ENCODE measurements at places on chromosomes 7 and 10.

GRCh38 chr10:81600185-81600584, 274.8 kb upstream of the NRG3 start:
- DNase-seq: no peak

DNA sequence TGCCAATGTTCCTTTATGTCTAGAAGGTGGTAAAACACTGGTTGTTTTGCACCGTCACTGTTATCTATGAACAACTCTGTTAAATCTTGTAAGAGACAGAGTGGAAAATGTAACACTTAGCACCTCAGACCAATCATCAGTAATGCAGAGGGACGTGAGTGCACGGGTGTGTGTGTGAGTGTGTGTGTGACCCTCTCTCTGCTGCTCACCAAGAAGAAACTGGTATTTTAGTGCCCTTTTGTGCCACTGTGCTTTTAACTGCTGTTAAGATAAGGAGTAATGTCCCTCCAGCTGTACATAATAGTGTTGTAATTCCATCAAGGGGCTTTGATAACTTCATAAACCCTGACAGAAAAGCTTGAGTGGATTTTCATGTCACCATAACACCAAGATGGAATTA, 130.1 kb downstream of the CREB5 start:
- no peak for DNase-seq

- DNase-seq: no peak
These were observed 612.4 kb downstream of the TNS3 start for GRCh38 chr7:46969303-46970130.

DNA sequence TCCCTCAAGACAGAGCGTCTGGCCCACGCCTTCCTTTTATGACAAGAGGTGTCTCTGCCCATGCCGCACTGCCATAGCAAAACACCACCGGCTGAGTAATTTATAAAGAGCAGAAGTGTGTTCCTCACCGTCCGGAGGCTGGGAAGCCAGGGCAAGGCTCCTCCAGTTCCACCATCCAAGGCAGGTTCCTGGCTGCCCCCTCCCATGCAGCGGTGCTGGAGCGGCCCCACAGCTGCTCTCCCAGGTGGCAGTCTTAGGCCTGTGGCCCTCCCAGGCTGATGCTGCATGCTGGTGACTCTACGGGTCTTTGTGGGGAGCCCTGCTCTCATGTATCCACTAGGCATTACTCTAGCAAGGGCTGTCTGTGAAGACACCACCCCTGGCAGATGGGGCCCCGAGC, 113.1 kb downstream of the TCERG1L start:
- no peak for DNase-seq

- DNase-seq: no peak
These were observed 68.9 kb downstream of the DYNC1I1 start for GRCh38 chr7:95840953-95841950.

DNA sequence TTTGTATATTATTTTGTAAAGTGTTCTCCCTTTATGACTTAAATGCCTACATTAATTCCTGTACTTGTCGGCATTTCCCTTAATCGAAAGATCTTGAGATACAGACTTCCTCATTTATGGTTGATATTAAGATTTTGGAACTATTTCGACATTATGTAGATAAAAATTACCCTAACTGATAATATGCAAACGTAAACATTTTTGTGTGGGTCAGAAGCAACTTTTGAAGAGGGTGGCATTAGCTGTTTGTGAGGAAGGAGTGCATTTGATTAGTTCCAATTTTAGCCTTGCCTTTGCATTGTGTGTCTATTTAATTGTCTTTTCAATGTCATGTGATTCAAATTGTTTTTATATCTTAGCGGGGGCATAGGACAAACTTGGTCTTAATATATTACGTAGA, 114.7 kb downstream of the BICC1 start:
- DNase-seq: no peak

- DNase-seq: no peak
These were observed 16.1 kb downstream of the NUDT13 start for GRCh38 chr10:73126343-73126742.

DNA sequence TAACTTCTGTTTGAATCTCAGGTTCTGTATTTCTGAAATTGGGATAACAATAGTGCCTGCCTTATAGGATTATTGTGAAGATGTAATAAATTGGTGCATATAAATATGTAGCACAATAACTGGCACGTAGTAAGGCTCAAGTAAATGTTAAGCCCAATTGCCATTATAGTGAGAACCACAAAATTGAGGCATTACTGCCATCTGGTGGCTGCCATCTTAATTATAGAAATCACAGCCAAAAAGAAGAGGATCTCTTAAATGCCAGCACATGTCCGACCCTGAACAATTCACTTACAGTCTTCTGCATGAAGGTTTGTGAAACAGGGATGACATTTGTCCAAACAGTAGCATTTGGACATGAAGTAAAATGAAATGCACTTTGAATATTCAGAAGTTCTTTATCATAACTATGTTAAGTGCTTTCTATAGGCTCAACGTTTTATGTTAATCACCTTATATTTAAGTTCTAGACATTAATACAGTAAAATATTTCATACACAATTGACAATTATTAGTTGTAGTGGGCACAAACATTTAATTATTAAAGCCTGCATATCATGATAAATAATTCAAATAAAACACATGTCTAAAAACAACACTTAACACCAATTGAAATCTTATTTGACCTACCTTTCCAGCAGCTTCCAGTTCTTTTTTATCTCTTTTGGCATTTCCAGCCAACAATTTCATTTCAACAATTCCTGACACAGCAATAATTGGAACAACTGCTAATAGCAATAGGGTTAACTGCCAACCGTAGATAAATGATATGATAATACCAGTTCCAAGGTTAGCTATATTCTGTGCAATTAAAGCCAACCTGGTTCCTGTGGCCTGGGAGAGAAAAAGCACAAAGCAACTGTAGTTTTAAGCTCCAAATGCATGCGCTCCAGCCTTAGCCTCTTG, 58.5 kb downstream of the ABCB4 start:
- peak; percentile 72 for DNase-seq

DNA sequence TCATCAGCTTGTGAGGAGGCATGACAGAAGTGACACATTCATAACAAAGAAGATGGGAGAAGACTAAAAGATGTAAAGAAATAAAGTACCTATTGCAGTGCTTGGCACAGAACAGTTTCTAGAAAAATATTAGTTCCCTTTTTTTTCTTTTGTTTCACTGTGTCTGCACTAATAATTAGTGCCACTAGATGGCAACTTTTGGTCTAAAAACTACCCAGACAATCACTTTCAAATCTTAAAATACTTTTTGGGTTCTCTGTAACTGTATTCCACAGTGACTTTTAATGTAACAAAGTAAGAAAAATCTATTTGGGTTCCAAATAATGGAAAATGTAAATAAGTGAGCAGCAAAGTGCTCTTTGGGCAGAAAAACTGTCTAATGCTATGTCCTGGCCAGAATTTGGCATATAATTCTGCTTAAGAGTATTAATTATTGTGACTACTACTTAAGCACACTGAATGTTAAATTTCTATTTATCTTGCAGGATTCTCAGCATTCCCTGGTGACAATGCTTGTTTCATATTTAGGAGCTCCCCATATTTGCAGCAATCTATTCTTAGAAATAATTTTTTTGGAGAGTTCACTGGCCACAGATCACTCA, 134.8 kb upstream of the KIF5B start:
- no peak for DNase-seq

- no peak for DNase-seq
These were observed 641.6 kb downstream of the SH2D4B start for GRCh38 chr10:81179324-81179723.

- no peak for DNase-seq
These were observed 27.9 kb upstream of the MGAM2 start for GRCh38 chr7:142083605-142084004.

DNA sequence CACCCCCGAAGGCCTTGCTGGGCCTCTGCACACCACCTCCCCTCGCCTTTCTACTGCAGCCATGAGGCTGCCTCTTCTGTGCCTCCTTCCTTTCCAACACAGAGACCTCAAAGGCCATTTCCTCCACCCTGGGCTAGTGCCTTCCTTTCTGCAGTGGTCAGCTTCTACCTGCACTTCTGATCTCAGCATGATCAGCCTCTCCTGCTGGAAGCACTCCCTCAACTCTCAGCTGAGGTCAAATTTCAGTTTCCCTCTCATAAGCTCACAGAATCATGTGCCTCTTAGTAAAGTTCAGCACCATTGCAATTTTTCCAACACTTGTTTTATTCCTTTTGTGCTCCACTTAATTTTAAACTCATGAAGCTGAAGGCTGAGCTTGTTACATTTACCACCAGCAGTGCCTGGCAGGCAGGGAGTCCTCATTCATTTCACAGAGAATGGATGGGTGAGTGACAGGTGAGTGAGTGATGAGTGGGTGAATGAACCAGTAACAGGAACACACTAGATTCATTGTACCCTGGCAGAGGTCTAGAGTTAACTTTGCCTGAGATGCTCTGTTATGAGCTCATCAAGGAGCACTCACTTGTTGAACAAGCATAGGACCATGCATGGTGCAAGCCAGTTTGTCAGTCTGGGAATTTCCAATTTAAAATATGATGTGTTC, 124.0 kb upstream of the PRSS58 start:
- no peak for DNase-seq

DNA sequence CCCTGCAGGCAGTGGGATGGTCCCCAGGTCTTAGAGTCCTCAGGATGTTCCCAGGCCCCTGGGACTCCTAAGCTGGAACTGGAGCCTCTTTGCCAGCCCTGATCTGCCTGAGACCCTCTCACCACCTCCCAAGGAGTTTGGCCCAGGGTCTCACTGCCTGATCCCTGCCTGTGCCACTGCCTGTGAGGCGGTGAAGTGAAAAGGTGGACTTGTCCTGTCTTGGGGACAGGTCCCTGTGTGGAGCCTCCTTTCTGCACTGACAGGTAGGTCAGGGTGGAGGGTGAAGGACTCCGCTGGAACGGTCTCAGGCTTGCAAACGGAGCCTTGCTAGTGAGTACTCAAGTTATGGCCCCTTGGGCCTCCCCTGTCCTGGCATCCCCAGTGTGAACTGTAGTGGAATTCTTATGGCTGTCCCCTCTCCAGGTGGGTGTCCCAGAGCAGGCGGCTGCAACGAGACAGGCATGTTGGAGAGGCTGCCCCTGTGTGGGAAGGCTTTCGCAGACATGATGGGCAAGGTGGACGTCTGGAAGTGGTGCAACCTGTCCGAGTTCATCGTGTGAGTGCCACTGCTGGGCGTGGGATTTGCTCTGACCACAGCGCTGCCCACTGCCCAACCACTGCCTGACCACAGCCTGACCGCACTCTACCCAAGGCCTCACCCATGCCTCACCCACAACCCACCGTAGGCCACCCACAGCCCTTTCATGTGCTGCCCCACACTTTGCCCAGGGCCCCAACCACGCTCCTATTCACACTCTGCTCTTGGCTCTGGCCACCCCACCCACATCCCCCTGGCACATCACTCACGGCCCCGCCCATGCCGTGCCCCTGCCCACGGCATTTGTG, 19.5 kb downstream of the RAMP3 start:
- DNase-seq: no peak

DNA sequence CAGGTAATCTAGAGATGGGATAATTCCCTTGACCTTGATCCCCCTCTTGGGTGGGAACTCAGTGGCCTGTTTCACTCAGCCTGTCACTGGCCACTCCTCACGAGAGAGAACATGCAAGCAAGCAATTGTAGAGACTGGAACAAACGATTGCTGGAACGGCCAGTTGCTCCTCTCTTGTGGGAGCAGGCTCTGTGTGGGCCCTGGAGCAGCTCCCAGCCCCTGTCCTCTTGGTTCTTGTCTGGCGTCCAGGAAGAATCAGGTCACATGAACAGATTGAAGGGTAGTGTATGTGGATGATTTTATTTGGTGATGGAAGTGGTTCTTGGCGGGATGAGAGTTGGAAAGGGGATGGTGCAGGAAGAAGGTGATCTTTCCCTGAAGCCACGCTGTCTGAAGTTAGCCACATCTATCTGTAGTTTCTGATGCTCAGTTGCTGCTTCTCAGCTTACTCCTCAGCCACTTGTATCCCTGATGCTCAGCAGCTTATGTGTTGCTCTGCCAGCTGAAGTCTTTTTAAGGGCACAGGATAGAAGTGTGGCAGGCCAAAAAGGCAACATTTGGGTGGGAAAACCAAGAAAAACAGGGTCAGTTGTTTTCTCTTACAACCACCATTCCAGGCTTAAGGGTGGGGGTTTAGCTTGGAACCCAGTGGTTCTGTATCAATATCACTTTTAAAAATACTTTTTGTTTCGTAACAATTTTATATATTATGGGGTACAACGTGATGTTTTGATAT, 15.9 kb downstream of the RNF133 start:
- no peak for DNase-seq

GRCh38 chr7:40509287-40509996, 374.6 kb downstream of the SUGCT start:
- no peak for DNase-seq

DNA sequence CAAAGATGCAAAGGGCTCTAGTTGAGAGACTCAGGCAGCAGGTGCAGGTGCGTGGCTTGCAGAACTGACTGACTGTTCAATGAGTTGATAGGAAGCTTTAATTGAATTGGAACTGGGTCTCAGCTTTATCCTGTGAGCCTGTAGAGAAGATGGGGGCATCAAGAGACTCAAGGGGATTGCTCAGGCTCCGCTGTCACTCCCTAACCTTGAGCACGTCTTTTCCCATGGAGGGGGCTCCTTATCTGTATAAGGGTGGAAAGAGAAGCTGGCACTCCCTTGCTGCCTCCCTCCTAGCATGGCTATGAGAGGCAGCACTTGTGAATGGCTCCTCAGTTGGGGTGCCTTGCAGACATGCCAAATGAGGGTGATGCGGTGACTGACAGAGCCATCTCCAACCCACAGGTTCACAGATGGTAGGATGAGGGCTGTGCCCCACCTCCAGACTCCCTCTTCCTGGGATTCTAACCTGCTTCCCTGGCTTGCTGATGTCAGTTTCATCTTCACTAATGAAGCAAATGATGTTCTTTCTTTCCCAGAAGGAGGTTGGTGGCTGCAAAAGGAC, 12.4 kb upstream of the PLEKHA1 start:
- no peak for DNase-seq

GRCh38 chr7:88395715-88396114, 89.0 kb upstream of the STEAP4 start:
- DNase-seq: no peak

DNA sequence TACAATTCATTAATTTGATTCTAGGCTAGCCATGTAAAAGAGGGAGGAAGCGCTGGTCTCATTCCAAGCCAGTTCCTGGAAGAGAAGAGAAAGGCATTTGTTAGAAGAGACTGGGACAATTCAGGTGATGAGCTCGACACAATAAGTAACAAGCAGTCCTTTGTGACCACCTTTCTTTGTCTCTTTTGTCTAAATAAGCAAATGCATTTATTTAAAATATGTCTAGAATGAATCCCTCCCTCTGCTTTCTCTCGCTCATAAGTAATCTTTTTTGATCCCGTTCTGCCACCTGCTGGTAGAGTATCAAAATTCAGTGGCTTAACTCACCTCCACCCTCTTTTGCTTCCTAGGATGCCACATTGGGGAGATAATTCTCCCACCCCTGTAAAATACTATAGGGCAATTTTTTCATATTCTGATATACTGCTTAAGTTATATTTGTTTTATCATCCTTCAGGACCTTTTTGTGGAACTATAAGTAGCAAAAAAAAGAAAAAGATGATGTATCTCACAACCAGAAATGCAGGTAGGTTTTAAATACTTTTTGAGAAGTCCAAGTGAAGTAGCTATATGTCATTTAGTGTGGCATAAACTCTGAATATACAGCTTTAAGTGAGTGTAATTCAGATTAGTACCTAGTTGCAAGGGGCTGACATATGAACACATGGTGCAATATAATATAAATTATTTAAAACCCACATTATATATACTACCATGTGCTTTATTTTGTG, 91.5 kb downstream of the GSDME start:
- DNase-seq: peak; percentile 44
